ENCODE measurements at places on chromosomes 2 and 18.
A peak's percentile ranks its signal among the peaks of the same experiment; 100 is the strongest.

DNA sequence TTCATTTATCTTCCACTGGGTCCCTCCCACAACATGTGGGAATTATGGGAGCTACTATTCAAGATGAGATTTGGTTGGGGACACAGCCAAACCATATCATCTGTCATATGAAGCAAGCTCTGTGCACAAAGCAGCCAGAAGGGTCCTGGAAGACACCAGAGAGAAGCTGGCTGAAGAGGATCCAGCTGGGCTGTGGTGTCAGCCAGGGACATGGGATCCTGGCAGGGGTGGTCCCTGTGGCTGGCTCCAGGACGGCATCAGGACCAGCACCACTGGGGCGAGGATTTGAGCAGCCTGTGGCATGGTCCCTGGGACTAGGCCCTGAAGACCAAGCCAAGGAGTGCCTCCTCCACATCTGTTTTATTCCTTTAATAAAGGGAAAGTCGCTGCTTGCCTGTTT, 84.8 kb upstream of the HDAC4 start:
- DNase-seq: no peak

DNA sequence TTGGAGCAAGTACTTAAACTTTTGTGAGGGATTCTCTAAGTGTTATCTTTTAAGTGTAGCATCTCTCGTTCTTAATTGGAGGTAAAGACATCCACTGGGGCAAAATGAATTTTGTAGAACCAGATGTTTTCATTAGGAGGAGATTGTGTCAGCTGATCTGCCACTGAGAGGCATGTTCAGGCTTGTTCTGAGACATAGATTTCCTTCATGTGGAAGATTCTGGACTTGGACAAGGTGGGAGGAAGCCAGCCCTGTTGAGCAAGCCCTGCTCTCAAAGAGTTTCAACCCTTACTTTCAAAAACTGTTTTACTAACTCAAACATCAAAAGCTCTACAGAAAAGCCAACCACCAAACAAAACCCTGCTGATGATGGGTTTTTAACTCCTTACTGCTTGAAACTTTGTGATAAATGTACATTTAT, 6.5 kb downstream of the MAP4K4 start:
- DNase-seq: peak; percentile 55

GRCh38 chr18:53385889-53386288, 838.6 kb downstream of the MBD2 start:
- no peak for DNase-seq

GRCh38 chr2:112035786-112036185, 19.3 kb upstream of the TMEM87B start:
- no peak for DNase-seq

DNA sequence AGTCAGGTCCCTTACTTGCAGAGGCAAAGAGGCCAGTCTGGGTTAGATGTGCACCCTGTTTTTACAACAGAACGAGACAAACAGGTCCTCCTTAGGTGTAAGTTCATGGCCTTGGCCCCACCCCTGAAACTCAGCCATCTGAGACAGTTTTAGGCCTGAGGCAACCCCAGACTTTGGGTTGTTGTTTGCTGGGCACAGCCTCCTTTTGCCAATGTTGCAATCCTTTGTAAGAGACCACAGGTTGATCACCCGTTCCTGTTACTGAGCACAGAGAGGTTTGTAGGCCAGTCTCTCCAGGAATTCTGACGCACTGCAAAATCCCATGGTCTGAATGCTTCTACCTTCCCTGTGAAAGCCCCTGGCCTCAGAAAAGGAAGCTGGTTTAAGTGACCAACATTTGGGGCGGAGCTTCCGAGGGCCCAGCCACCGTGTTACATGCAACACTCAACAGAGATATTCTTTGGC, 15.5 kb upstream of the IL1RN start:
- DNase-seq: no peak

DNA sequence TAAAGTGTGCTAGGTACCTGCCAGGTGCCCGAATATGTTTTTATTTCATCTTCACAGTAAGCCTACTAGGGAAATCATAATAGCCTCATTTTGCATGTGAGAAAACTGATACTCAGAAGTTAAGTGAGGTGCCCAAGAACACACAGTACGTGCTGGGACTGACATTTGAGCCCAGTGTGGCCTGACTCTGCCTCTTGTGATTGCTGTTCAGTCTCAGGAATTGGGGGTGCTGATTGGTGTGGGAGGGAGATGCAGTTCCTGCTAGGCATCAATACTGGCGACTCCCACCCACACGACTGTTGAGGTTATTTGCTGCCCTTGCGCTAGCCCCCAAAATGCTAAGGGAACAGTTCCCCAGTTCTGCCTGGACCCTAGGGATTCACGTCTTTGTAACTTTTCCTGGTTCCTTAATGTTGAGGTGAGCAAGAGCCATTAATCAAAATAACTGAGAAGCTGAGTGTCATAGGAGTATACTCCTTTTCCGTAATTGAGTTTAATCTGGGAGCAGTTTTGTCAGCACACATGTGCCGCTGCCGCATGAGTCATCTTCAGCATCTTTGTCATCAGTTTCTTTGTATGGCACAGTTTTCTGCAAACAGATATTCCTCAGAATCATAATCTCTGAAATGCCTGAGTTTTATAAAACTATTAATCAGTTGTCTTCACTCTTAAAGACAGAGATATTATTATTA, 120.7 kb downstream of the NCK2 start:
- peak; percentile 64 for DNase-seq

DNA sequence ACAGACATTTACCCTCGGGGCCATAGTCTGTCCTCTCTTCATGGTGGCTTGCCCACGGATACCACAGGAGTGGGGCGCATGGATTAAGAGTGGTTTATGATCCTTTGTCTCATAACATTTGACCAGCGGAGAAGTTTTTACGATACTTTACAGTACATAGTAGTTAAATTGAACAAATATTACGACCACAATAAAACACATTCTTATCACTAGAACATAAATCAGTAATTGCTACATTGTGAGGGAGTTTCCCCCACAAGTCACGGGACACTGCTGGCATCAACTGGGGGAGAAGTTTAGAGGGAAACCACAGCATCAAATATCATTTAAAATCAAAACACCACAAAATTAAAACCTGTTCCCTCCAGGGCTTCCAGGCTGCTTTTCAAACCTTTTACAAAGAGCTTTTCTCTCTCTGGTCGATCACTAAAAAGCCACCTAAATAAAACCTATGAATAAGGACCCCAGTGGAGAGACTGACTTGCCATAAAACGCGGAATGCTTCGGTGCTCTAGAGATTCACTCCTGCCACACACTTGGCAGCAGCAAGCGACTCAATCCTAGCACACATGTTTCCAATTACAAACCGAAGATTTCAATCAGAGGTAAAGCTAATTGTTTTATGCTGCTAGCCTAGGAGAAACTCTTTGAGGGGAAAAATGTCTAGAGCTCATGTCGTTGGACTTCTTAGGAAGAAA, 173.7 kb upstream of the HNRNPA3 start:
- peak; percentile 72 for DNase-seq

- no peak for DNase-seq
These were observed 32.7 kb upstream of the RIT2 start for GRCh38 chr18:43148231-43148630.

GRCh38 chr2:120751553-120751952, 15.9 kb downstream of the GLI2 start:
- no peak for DNase-seq

DNA sequence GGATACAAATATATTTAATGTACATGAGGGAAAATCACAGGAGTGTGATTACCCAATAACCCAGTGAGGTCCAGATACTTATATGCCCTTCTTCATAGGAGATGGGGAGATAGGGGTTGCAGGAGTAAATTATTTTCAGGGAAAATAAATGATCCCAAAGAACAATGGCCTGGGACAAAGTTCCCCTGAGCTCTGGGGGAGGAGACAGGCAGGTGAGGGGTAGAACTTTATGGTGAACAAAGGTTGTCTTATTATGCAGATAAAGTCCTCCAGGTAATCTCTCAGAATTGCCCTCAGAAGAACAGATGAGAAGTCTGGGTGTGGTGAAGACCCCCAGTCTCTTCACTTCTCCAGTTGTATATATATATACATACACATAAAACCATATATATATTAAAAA, 22.1 kb upstream of the RMDN2 start:
- DNase-seq: no peak

- DNase-seq: no peak
These were observed 24.1 kb downstream of the SKA1 start for GRCh38 chr18:50398947-50399346.

- no peak for DNase-seq
These were observed 9.2 kb downstream of the ACOXL start for GRCh38 chr2:110741491-110741980.

GRCh38 chr18:45015788-45016128, 335.1 kb downstream of the SETBP1 start:
- no peak for DNase-seq

DNA sequence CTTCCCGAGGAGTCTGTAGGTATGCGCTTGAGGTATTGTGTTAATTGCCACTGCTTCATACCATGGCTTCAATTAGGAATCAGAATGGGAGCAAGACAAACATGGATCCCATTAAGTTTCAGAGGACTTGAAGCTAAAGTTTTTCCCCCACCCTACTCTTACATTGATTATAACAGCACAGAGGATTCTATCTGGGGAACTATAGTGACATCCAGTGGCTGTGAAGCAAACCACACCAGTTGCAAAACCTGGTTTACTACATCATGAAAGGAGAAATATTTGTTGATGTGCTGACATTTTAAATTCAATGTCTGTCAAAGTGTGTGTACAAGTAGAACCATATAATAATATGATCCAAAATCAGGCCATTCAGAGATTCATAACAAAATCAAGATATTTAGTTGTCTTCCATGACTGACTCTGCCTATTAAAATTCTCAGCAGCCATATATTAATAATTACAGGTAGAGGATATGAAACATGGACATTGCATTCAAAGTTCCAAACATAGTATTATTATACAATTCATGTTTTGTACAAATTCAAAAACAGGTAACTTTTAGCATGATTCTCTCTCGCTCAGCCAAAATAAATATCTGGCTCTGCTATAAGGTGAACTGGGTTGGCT, 82.9 kb downstream of the GRB14 start:
- DNase-seq: peak; percentile 50

GRCh38 chr2:33131749-33132148, 185.0 kb downstream of the LTBP1 start:
- DNase-seq: no peak

GRCh38 chr2:15010346-15010745, 377.8 kb downstream of the LRATD1 start:
- no peak for DNase-seq

DNA sequence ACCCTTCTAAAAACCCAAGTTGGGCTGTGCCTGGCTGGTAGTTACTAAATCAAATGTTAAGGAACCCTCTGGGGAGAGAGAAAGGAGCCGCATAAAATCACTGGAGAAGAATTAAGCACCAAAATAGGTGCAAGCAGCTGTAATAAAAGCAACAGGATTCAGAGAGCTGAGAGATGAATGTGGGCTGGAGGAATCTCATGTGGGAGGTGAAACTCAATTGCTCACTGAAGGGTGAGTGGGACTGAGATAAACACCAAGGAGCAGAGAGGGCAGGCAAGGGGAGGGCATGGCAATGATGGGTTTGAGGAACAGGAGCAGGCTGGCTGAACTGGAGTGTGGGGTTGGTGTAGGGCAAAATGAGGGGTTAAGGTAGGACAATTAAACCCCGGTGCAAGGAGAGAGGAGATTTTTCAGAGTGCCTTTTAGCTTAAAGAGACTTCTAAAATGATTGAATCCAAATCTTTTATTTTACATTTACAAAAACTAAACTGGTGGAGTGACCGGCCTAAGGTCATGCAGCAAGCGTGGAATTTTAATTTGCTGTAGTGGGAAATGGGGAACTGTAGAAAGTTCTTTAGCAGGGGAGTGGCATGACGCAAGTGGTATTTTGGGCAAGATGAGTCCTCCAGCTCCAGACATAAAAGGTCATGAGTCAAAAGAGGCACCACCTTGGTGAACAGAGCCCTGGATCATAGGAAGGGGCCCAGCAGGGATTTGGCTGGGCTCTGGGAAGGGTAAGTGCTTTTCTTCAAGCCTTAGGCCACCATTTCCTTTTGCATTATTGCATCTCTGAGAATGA, 10.5 kb downstream of the PLB1 start:
- DNase-seq: no peak

- DNase-seq: no peak
These were observed 42.8 kb downstream of the ARL6IP6 start for GRCh38 chr2:152761214-152761613.

DNA sequence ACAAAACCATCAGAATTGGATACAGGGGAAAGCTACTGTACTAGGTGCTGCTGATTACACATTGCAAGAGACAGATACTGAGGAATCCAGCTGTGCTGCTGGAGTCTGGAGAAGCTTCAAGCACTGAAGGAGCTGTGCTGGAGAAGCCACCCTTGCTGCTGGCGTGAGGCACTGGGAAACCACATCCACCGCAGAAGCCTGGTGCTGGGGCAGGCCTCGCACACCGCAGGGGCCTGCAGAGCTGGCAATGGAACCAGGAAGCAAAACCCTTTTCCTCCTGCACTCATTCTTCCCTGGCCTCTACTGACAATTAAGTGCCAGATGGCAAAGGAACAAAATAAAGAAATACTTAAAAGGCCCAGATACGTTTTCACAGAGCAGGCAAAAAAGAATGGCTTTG, 94.4 kb upstream of the MSH6 start:
- DNase-seq: no peak

DNA sequence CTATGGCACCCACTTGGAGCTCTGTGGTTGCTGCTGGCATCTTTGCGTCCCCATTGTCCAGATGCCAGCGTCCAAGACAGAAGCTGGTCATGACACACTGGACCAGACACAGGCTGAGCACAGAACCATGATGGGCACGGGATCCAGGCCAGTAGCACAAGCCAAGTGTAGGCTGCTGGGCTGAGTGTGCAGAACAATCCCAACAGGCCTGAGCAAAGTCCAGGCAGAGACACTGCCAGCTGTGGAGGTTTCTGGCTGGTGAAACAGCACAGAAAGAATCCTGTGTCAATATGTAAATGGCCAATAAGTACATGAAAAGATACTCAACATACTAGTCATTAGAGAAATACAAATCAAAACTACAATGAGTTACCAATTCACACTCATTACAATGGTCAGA, 705.4 kb downstream of the METTL4 start:
- no peak for DNase-seq

GRCh38 chr2:191015831-191016230, 1.9 kb upstream of the STAT1 start:
- no peak for DNase-seq

DNA sequence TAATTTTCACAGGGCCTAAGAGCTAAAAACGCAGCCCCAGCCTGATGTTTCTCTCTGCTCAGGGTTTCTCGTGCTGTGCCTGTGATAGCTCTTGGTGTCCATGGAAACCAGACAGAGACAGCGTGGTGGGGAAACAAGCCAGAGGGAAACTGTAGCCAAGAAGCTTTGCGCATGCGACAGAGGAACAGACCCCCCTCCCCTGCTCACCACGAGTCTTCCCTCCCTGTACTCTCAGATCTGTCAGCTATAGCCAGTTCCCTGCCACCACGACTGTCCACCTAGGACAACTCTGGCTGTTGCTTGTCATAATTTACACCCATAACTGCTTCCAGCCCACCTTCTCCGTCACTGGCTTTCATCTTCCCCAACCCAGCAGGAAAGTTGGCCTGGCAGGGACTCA, 13.2 kb upstream of the DNAJC27 start:
- DNase-seq: peak; percentile 49

- no peak for DNase-seq
These were observed 1.1 kb upstream of the SNTG2 start for GRCh38 chr2:949384-950079.
